ENCODE measurements at places on chromosomes 4 and X. TPM values are rescaled to one million over a fixed set of nuclear protein-coding genes. Genes with fewer than 3 reads are reported as not detected.

TMPRSS11F gene
- total RNA-seq = not detected

XG gene
- 0.22 TPM for total RNA-seq

DMD gene
- total RNA-seq = 3.8 TPM

NUP62CL gene
- not detected for total RNA-seq

FAM241A gene
- 8.1 TPM for total RNA-seq

DDX53 gene
- not detected for total RNA-seq

DNA sequence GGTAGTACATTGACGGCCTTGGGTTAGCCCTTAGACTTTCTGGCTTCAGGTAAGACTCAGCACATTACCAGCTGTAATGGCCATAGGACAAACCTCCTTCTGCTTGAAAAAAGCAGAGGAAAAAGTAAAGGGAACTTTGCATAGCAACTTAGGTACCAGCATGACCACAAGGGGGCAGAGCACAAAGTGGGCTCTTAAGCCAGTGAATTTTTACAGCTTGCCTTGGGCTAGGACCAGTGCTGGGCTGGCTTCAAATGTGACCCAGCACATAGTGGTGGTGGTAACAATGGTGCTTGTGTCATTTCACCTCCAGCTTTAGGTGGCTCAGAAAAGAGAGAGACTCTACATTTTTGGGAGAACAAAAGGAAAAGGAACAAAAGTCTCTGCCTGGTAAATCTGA is 66.1 kb downstream of the KLHL4 start:
- DNase-seq = peak; percentile 54

- no peak for DNase-seq
These were observed 26.5 kb upstream of the HAND2 start for GRCh38 chr4:173556398-173557131.

DNA sequence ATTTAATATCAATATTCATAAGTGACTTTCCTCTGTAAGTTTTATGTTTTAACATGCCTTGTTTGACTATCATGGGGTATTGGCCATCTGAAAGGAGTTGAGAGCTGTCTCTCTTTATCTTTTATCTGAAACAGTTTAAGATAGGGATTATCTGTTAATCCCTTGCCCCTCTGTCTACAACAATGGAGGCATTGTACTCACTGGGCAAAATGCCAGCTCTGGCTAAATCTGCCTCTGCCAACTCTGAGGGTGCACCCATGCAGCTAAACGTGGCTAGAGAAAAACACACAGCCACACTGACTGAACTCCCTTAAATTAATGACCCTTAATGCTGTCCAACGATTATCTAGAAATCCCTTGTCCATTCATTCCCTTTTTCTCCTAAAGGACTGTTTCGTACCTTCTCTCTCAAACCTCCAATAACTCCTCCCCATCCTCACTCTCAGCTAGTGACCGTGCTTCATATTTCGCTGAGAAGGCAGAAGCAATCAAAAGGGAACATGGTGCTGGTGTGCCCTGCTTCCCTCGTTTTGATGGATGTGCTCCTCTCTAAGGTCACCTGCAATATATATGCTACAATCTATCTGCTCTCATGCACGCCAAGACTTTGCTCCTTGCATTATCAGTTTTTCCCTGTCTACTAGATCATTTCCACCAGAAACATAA is 10.3 kb downstream of the PHKA2 start:
- DNase-seq = no peak

GRCh38 chr4:113675731-113676697 is 85.5 kb downstream of the CAMK2D start:
- peak; percentile 21 for DNase-seq

DNA sequence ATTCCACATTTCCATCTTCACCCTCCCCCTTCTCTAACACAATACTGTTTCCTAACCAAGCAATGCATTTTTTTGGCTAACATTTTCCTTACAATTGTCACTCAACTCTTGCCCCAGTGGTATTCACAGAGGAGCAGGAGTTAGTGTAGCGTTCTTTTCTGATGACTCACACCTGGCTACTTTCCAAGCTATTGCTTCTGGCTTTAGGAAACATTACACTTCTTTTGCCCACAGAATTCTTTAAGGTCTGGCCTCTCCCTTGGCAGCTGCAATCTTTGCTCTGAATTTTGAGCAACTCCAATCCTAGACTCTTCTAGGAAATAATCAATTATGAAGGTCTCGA is 27.5 kb upstream of the PDGFC start:
- DNase-seq = peak; percentile 97

DNA sequence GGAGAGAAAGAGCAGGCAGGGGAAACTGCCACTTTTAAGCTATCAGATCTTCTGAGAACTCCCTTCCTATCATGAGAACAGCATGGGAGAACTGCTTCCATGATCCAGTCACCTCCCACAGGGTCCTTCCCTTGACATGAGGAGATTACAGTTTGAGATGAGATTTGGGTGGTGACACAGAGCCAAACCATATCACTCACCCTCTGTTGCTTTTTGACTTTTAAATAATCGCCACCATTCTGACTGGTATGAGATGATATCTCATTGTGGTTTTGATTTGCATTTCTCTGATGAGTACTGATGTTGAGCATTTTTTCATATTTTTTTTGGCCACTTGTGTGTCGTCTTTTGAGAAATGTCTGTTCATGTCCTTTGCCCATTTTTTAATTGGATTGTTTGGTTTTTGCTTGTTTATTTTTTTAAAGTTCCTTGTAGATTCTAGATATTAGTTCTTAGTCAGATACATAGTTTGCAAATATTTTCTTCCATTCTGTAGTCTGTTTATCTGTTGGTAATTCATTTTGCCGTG is 6.5 kb upstream of the PAQR3 start:
- no peak for DNase-seq

DNA sequence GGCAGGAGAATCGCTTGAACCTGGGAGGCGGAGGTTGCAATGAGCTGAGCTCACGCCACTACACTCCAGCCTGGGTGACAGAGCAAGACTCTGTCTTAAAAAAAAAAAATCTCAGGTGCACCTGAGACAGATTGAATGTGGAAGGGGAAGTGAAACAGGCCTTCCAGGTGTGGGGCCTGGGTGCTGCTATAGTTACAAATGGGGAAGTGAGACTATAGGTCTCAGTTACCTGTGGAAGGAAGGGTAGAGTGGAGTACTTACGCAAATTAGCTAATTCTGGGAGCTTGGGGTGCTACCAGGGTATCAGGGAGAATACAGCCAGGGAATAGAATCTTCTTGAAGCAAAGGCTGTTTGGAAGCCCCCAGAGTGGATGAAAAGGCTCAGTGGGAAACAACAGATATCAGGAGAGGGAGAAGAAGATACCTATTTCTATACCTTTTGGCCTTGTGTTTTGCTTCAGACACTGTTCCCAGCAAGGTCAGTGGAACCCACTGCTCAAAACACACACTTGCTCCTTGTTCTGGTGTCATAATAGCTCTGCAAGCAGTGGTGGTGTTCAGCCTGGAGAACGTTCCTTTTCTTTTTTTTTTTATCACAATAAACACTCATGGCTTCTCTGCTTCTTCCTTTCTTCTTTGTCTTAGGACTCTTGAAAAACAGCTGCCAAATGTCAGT is 7.0 kb downstream of the CD38 start:
- DNase-seq = no peak

- no peak for DNase-seq
These were observed 59.2 kb upstream of the PARM1 start for GRCh38 chr4:74873545-74874301.

DNA sequence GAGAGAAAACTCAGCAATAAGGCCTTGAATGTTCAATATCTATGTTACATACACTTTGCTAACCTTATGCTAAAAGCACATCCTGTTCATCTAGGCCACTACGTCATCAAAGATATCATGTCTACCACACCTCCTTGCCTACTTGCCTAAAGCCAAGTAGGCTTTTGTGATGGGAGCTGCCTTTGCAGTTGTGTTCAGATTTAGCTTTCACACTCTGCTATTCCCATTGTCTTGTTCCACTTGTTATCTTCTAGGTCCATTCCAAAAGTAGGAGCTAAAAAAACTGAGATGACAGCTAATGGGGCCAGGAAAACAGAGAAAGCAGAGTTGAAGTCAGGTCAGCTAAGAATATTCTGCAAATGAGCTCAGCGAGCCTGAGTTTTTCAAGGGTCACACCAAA is 153.6 kb upstream of the EDNRA start:
- no peak for DNase-seq

- DNase-seq = no peak
These were observed 6.3 kb upstream of the SORCS2 start for GRCh38 chr4:7186031-7186430.

DNA sequence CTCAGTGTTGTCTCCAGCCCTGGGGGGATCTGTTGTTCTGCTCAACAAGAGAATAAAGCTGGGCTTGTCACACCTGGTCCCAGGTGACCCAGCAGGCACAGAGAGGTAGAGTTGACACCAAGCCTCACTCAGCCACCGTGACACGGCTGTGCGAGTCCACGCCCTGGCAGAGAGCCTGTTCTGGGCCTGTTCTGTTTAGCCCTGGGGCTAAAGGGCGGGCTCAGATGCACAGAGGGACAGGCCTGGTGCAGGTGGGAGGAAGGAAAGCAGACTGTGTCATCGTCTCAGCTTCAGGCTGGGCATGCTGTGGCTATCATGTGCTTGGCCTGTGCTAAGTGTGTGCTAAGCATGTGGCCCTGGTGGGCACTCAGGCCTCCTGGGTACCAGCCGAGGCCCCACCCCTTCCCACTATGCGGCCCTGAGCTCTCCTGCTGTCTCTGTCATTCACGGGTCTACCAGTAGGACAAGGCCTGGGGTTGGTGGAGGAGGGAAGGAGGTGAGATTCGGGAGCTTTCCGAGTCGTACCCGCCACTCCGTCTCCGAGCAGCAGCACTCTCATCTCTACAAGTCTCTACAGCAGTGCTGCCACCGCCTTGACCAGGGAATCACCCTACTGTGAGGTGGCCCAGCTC is 10.8 kb downstream of the WFS1 start:
- DNase-seq = no peak

- no peak for DNase-seq
These were observed 79.7 kb downstream of the KIT start for GRCh38 chr4:54737421-54737820.

- DNase-seq = no peak
These were observed 515.8 kb downstream of the INPP4B start for GRCh38 chr4:142330311-142330710.

GRCh38 chr4:88212253-88212561 is 53.8 kb upstream of the ABCG2 start:
- no peak for DNase-seq

- DNase-seq = peak; percentile 84
These were observed 550.9 kb upstream of the BOD1L1 start for GRCh38 chr4:14178421-14178820.

DNA sequence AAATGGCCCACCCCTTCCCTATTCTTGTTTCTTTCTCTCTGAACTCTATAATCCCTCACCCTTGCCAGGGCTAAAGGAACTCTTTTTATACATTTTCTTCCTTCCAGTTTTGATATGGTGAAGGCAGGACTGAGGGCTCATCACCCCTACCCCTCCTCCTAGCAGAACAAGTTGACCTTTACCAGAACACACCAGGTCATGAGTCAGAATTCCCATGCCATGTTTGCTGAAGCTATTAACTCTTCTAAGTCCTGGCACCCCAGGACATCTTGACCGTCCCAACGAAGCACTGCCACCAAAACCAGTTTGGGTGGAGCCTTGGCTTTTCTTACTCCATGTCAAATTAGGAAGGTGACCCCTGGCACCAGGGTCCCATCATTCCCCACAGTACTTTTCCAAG is 57.5 kb upstream of the DYNLT3 start:
- DNase-seq = no peak

DNA sequence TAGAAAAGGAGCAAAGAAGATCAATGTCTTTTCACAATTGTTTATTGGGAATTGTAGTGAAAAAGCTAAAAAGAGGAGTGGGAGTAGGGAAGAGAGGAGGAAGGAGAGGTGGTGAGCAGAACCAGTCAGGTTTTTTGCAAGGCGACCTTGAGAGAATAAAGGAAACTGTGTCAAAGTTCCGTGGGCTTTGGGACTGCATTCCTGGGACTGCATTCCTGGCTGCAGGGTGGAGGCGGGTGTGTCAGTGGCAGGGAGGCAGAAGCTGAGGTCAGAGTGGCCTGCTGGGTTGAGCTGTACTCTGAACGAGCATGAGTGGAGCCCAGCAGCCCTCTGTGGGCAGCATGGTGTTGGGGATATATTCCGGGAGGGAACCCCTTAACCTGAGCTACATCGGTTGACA is 66.8 kb upstream of the UCP1 start:
- DNase-seq = peak; percentile 7

GRCh38 chr4:15381806-15382338 is 46.0 kb upstream of the C1QTNF7 start:
- no peak for DNase-seq

- peak; percentile 45 for DNase-seq
These were observed 56.6 kb downstream of the ANAPC10 start for GRCh38 chr4:145041378-145041777.

DNA sequence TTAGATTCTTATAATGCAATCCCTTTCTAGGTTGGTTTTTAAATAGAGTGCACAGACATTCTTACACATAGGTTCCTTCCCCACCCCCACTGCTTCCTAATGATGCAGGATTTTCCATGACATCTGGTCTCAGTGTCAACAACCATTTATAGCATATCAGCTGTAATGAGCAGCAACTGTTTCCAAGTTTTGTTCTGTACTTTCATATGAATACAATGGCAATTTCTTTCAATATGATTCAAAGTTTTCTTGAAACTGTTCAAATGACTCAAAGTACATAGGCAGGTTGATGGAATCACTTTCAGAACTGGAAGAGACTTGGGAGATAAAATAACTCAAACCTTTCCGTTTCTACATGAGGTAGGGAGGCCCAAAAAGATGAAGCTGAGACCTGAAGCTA is 220.7 kb downstream of the CAMK2D start:
- DNase-seq = peak; percentile 93

DNA sequence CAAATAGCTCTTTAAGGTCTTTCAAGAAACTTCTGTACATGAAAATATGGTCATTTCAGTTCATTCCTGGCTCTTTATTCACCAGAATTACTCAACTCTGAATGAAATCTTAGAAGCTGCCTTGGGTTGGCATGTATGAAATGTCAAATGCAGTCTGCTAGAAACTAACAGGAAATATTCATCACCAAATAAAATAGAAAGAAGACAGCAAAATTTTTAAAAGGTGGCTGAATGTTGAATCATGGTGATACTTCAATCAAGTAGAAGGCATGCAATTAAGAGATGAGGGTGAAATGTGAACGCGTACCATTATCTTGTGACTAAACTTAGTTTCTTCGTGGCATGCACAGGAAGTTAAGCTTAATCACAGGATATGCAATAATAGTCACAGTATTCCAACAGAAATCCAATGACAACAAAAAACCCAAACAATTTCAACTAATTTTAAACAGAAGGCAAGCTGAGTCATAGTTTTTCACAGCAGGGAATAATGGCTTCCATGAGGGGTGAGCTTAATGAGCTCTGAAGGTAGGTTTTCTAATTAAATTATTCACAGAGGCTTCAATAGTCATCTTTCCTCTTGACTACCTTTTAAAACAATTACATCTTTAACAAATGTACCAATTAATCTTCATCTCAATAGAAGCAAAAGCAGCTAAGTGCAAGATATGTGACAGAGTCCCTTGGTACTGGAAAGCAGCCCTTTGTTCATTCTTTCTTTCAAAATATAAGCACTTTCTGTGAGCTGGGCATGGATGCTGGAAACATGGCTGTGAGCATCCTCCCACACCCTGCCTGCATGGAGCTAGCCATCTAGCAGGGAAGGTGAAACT is 44.5 kb downstream of the SCFD2 start:
- DNase-seq = peak; percentile 83
